ENCODE measurements at places on chromosomes 12 and 14. TPM values are rescaled to one million over a fixed set of nuclear protein-coding genes. Genes with fewer than 3 reads are reported as not detected.

DIO3 gene
- total RNA-seq: not detected

TMEM119 gene
- 0.06 TPM for total RNA-seq

RHOJ gene
- not detected for total RNA-seq

SDR9C7 gene
- not detected for total RNA-seq

TROAP gene
- 100 TPM for total RNA-seq

HCAR2 gene
- total RNA-seq: 0.09 TPM

TPPP2 gene
- total RNA-seq: not detected

RNU4-1 gene
- not detected for total RNA-seq

RNASE3 gene
- total RNA-seq: not detected

LBHD2 gene
- total RNA-seq: 0.27 TPM

ART4 gene
- not detected for total RNA-seq

KRT6B gene
- not detected for total RNA-seq

LTB4R2 gene
- total RNA-seq: 2.1 TPM

GALNT8 gene
- total RNA-seq: not detected

GLS2 gene
- not detected for total RNA-seq

HHIPL1 gene
- 0.16 TPM for total RNA-seq

BDKRB2 gene
- 1.1 TPM for total RNA-seq

C12orf50 gene
- total RNA-seq: 0.12 TPM

SPRYD4 gene
- 1.8 TPM for total RNA-seq

CPM gene
- total RNA-seq: 5.2 TPM

HOXC13 gene
- total RNA-seq: 18.5 TPM

GLI1 gene
- 6.6 TPM for total RNA-seq

DLK1 gene
- 0.39 TPM for total RNA-seq

CELA1 gene
- total RNA-seq: not detected

DENND5B gene
- total RNA-seq: 12.7 TPM

HOXC10 gene
- total RNA-seq: 3.8 TPM

GSC gene
- 0.39 TPM for total RNA-seq
